ENCODE measurements at places on chromosomes 5 and 9.

- no peak for DNase-seq
Measured at GRCh38 chr5:39566891-39567290, 142.1 kb upstream of the DAB2 start.

DNA sequence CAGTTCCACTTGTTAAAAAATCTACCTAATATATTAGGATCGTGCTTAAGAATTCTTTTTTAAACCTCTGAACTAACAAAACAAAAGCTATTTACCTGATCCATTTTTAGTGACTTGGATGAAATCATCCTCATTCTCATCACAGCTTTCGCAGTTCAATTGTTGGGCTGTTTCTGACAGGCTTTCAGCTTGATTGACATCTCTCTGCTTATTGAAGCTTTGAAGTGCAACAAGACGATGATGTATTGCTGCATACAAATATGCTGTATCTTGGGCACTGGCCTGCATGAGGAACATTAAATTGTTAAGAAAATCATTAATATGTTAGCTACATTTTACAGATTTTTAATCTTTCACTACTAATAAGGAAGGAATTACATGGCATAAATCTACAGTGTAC is 9.5 kb upstream of the NADK2 start:
- no peak for DNase-seq

DNA sequence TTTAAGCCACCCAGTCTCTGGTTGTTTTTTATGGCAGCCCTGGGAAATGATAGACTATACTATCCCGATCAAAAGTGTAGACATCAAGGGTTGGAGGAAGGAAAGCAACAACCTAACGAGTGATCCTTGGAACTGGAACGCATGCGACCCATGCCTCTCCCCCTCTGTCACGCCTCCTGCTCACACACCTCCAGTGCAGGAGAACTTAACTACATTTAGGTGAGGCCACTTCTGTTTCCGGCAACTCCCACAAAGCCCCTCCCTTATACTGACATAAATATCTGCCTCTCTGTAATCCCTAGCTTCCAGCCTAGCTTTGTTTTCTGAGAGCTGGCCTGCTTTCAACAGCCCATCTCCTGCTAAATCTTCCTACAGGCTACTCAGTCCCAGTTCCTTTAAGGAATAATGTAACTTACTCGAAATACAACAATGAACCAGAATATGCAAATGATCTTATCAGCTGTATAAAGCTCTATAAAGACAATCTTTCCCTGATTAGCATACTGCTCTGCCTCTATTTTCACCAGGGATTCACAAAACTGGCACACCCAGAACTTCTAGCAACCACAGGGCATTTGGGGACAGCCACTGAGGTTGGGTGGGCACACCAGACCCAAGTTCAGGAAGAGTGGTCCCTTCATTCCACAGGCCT is 73.9 kb downstream of the GABBR2 start:
- DNase-seq, result no peak

DNA sequence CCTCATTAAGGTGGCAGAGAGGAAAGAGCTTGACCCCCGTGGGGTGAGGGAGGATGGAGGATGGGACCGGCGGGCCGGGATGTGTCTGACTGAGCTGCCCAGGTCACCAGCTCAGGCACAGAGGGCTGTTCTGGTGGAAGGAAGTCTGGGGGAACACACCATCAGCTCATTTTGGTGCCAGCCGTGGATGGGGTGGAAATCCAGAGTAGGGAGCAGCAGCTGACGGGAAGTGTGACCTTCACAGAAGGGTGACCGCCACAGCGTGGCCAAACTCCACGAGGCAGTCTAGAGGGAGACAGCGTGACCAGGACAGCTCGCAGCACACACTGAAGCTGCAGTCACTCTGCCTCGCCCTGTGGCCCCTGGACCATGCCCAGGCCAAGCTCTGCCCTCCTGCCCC is 45.3 kb upstream of the PHYKPL start:
- no peak for DNase-seq

DNA sequence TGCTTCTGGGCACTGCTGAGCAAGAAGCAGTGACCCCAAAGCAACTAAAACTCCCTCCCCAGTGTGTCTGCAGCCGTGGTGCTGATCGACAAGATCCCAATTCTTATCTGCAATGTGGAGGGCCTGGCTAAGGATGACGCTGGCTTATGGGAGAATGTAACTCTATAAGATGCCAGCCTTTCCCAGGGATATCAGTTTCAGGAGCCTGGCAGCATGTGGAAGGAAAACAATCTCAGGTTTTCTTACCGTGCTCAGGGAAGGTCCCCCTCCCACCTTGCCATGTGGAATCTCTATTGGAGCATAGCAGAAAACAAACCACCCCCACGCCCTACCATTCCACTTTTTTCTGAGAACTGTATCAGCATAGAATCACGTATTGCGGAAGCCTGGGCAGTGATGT is 87.7 kb upstream of the PTPN3 start:
- no peak for DNase-seq

- DNase-seq, result no peak
Measured at GRCh38 chr5:132952829-132953228, 10.6 kb downstream of the AFF4 start.

DNA sequence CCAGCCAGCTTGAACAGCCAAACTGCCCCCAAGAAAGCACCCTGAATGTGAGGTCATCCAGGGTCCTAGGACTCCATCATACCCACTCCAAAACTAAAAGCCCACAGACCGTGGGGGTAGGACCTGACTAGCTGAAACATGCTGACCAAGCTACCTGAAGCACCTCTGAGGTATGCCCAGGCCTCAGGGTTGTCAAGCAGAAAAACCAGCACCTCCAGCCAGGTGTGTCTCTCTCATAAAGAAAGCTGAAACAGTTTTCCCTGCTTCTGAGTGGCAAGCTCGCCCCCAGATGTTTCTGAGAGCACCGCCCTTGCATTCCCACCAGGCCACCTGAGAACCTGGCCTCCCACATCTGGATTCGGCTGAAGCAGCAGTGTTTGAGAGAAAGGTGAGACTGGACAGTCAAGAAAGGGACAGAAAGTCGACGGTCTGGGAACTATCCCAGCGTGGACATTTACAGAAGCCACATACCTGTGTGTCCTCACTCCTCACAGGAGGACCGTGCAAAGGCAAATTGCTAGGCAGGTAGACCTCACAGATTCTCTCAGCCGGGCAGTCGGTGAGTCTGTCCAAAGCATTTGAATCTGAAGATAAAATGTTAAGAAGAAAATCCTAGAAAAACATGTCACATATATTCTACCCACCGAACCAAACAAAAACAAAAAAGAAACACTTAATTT is 155.6 kb upstream of the RASEF start:
- DNase-seq, result no peak

DNA sequence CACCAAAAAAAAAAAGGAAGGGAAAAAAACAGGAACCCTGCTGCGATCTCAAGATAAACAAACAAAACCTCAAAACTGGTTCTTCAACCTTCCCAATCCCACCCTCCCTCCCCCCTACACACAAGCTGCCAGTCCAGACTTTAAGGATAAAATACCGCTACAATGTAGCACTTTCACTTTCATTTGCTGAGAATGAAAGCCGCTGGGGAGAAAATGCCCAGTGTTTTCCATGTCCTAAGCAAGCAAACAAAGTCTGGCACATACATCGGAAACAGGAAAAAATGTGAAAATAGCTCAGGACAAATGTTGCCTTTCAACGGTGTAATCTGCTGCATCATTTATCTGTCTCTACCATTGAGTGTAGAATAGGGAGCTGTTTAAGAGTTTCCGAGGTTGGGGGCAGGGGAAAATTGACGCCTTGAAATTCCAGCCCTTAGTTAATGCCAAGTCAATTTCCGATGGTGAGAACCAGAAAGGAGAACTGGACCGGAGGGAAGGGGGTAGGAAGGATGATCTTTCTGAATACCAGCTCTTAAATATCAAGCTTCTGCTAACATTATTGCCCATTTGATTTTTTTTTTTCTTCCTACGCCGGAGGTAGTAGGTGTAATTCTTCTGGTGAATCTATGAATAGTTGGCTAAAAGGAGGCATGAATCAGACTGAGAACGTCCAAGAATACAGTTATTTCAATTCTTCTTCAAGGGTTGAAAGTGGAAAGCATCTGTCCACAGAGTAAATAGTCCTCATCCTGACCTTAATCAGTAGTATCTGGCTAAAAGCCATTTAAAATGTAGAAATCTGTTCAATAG is 1.2 kb upstream of the ADAMTS6 start:
- no peak for DNase-seq

DNA sequence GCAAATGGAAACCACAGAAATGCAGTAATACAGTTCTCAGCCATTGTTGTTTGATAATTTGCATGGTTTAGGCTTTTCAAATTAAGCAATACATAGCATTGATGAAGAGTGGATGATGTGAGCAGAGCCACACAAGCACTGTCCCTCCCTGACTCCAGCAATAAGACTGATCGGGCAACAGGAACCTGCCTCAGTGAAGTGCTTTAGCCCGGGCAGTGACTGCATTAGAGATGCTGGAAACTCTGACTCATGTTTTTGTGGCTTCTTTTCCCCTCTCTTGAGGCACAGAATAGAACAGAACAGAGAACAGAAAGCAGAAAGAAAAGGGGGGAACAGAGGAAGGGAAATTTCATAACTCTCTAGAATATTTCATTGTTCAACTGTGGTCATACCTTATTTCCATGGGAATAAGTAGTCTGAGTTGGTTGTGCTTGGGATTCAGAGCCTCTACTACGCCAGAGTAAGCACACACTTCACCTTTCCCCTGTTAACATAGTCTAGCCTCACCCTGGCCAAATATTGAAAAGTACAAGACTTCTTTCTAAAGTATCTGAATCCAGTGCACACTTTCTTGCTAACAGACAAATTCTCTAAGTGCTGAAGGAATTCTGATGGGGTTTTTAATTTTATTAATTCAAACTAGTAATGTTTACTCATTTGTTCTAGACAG is 164.8 kb upstream of the VCAN start:
- peak; percentile 11 for DNase-seq

- no peak for DNase-seq
Measured at GRCh38 chr5:54719384-54720283, 202.1 kb downstream of the SNX18 start.

DNA sequence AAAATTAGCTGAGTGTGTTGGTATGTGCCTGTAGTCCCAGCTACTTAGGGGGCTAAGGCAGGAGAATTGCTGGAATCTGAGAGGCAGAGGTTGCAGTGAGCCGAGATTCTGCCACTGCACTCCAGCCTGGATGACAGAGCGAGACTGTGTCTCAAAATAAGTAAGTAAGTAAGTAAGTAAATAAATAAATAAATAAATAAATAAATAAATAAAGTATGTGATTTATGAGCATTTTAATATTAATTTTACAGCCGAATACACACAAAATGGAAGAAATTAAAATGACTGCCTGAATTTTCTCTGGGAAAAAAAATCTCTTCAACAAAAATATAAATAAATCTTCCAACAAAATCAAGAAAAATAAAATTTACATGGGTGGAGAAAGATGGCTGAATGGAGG is 740.7 kb downstream of the CDH18 start:
- no peak for DNase-seq

- DNase-seq, result no peak
Measured at GRCh38 chr5:131378721-131379541, 115.1 kb downstream of the CDC42SE2 start.

- no peak for DNase-seq
Measured at GRCh38 chr9:122392284-122392683, 21.5 kb downstream of the PTGS1 start.

DNA sequence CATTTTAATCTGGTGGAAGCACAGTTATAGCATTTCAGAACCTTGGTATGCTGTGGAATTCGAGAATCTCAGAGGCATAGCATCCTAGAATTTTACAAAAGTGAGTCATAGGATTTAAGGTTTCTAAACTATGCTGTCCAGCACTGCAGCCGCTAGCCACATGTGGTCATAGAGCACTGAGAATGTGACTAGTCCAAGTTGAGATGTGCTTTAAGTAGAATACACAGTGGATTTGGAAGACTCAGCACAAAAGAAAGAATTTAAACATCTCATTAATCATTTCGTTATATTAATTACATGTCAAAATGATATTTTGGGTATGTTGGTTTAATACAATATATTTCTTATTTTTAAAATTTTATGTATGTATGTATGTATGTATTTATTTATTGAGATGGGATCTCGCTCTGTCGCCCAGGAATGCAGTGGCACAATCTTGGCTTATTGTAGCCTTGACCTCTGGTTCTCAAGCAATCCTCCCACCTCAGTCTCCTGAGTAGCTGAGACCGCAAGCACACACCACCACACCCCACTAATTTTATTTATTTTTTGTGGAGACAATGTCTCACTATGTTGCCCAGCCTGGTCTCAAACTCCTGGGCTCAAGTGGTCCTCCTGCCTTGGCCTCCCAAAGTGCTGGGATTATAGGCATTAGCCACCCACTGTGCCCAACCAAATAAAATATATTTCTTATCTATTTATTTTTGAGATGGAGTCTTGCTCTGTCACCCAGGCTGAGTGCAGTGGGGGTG is 20.4 kb upstream of the RPS14 start:
- no peak for DNase-seq

GRCh38 chr5:54103871-54104270 is 206.5 kb downstream of the ARL15 start:
- no peak for DNase-seq

DNA sequence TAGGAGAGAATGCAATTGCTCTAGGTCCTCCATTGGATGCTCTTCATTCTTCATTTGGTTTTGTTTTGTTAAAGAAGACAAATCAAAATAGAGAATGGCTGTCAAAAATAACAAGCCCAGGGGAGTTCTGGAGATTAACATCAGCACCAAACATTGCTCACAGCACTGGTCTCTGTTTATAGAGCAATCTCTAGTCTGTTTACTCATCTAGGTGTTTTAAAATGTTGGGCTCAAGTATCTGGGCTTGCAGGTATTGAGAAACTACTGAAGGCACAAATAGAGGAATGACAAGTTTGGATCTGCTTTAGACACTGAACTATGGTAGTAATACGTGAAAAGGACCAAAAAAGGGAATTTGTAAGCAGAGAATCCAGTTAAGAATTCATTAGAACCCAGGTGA is 77.0 kb upstream of the TMC1 start:
- no peak for DNase-seq

DNA sequence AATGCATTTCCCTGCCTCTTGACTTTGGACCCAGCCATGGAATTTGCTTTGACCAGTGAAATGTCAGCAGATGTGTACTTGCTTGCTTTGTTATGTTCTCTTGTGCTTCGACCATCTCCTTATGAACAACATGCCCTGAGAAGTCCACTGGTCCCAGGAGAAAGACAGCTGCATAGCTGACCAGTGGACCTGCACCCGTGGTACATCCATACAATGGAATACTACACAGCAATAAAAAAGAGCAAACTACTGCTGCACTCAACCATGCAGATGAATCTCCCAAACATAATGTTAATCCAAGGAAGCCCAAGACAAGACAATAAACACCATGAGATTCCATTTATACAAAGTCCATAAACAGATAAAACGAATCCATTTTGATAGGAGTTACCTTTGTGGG is 30.0 kb downstream of the MARCHF11 start:
- DNase-seq, result no peak
